ENCODE measurements at places on chromosomes 4 and X. TPM values are rescaled to one million over a fixed set of nuclear protein-coding genes. Genes with fewer than 3 reads are reported as not detected.
A peak's percentile ranks its signal among the peaks of the same experiment; 100 is the strongest.

Gene F8A3
- total RNA-seq: 38.3 TPM

DNA sequence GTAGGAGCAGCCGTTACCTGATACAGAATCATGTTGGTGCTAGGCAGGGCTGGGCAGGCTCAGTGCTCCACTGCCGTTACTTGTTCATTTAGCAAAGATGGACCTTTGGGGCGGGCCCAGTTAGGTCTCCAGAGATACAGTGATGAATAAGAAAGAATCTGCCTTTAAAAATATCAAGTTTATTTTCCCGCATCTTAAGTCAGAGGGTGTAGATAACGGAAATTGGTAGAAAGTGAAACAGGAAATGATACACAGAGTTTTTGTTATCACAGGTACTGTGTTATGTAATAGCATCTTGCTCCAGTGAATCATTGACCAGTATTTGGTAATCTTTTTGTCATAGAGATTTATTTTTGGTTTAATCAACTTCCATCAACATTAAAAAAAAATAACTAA is 5.5 kb downstream of the TMEM131L start:
- DNase-seq: peak; percentile 45

DNA sequence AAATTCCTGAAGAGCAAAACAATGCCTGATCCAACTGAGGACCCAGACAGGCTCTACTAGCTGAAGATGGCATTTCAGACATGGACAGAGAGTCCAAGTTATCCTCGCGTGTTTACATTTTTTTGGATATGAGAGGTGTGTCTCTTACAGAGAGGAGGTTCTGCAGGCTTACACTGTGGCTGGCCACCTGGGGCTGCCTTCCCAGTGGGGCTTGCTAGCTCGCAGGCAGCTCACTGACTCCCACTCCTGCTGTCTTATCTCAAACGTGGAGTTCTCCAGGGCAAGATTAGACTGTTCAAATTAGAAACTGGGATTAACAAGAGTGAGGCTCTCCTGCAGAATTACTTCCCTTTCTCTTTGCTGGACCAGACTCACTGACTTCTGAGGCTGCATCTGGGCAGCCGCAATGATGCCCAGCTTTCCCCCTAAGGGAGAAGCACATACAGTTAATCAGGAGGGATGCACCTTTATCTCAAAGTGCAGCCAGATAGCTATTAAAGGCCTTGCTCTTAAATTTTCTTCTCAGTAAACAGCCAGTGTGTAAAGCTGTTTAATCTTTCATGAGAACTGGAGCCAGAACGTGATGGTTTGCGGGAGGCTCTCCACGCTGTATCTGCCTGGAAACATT is 123.0 kb downstream of the ENPP6 start:
- DNase-seq: no peak

GRCh38 chr4:82519072-82519471 is 42.7 kb downstream of the TMEM150C start:
- no peak for DNase-seq

DNA sequence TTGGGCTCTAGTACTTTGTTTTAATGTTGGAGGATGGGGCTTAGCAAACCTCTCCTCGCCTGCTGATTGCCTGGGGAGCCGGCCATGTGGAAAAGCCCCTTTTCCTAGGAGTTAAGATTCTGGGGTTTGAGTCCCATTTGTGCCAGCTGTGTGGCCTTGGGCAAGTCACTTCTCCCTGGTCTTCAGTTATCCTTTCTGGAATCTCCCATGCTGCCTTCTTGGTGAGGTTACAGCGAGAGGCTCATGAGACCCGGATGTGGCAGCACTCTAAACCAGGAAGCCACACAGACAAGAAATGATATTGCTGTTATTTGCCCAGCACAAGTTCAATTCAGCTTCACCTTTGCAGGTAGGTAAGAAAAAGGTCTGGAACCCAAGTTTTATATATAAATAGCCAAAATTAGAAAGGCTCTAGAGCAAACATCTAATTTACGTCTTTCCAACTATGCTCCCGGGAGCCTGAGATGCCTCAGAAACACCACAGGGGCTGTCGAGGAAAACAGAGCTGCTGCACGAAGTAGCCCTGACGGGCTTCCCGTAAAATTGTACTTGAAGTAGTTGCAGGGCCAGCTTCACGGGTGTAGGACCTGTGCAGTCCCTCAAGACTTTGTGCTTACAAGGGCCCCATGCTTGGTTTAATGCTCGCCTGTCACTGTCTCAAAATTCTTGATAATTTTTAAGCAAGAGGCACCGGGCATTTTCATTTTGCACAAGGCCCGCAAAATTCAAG is 8.3 kb upstream of the SASH3 start:
- peak; percentile 45 for DNase-seq

DNA sequence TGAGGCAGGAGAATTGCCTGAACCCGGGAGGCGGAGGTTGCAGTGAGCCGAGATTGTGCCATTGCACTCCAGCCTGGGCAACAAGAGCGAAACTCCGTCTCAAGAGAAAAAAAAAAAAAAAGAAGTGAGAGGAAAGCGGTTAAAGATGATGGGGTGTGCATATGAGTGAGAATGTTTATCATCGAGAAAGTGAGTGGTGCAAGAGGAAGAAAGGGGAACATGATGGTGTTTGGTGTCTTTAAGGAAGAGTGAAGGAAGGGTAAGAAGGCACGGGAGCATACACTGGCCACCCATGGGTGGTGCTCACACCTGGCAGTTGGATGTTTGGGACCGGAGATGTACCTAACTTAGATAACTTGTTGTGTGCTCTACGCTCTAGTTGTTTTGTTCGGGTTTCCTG is 62.2 kb downstream of the STOX2 start:
- DNase-seq: no peak

DNA sequence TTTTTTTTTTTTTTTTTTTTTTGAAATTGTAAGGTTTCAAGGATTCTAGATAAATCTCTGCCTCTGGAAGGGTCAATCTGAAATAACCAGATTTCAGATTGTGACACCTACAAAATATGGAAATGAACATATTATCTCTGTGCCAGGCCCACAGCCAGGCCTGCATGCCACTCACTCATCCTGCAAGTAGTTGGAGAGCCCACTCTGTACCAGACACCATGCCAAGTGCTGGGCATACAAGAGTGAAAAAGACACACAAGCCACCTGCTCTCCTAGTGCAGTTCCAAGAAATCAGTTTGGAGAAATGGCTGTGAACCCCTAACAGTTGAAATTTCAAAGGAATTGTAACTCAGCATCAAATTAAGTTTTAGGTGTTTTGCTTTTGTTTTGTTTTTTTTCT is 145.9 kb upstream of the NOCT start:
- no peak for DNase-seq

- DNase-seq: no peak
These were observed 164.5 kb downstream of the FHIP1A start for GRCh38 chr4:151573474-151573873.

Gene CLDN2
- not detected for total RNA-seq

Measured in activated CD4-positive, alpha-beta T cell treated with anti-CD3 and anti-CD28 coated beads, Interleukin-2, amount 10 ng/mL, durations not matched to agents 7 days and 5 days (primary cell).